ENCODE measurements at places on chromosomes 1 and 21. TPM values are rescaled to one million over a fixed set of nuclear protein-coding genes. Genes with fewer than 3 reads are reported as not detected.

GRCh38 chr1:206467915-206468314, 2.4 kb upstream of the IKBKE start:
- H3K27me3 ChIP-seq, result no peaks in the 10 kb centered on the region
- H3K36me3 ChIP-seq, result no peaks in the 10 kb centered on the region
- no peak overlapping the region for H3K27ac ChIP-seq
- DNase-seq, result no peak

The OR2T2 gene
- polyA plus RNA-seq, result not detected

GRCh38 chr1:18266391-18266790, 158.8 kb downstream of the IGSF21 start:
- no peak overlapping the region for H3K4me3 ChIP-seq

The GCSAML gene
- not detected for polyA plus RNA-seq

DNA sequence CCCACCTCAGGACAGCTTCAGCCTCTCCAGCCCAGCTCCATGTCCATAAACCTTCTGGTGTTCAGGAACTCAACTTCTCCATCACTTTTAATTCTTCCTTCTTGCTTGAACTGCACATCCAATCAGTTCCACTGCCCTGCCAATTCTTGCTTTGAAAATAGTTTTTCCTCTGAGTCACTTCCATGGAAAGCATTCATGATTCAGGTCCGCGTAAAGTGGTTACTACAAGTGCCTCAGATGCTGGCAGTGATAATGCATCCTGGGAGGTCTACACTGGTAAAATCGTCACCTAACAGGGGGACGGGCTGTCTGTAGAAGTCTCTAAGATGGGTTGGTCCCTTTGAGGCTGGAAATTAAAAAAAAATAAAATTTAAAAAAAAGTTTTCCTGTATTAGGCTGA, 25.9 kb upstream of the RCAN1 start:
- DNase-seq, result peak; percentile 92
- no peak overlapping the region for H3K4me3 ChIP-seq
- H3K27me3 ChIP-seq, result peaks cover 14% of the 10 kb centered on the region
- no peak overlapping the region for H3K27ac ChIP-seq
- H3K4me1 ChIP-seq, result peaks cover 15% of the 10 kb centered on the region
- H3K36me3 ChIP-seq, result no peaks in the 10 kb centered on the region

DNA sequence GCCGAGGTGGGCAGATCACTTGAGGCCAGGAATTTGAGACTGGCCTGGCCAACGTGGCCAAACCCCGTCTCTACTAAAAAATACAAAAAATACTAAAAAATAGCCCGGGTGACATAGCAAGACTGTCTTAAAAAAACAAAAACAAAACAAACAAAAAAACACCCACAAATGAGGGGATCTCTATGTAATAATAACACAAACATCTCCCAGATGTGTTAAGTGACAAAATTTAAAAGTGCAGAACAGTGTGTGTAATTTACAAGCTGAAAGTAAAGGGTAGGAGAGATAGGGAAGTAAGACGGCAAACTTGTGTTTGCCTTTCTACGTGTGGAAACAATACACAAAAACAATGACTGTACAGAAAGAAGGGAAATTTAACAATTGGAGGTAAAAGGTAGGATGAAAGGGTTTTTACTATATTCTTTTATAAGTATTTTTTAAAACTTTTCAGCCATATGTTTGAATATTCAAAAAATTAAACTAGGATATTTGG, 36.3 kb downstream of the ARID4B start:
- H3K27ac ChIP-seq, result no peak overlapping the region
- DNase-seq, result no peak
- no peaks in the 10 kb centered on the region for H3K27me3 ChIP-seq

The LRRC3 gene
- polyA plus RNA-seq, result 0.28 TPM

GRCh38 chr1:241181471-241181870, 175.5 kb downstream of the RGS7 start:
- H3K36me3 ChIP-seq, result no peaks in the 10 kb centered on the region
- no peaks in the 10 kb centered on the region for H3K27me3 ChIP-seq
- no peak overlapping the region for H3K4me3 ChIP-seq

DNA sequence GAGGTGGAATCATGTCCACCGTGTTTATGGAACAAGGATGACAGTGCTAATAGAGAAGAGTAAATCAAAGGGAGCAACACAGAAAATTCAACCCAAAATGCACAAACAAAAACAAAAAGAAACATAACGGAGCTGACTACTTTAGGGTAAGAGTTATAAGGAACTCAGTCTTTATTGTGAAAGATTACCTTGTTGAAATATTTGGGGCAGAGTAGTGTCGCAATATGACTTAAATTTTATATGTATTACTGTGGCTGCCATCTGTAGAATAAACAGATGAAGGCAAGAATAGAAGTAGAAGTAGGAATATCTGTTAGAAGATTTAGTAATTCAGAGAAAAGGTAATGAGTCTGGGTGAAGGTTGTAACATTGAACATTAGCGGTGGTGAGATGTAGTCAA, 913.9 kb downstream of the BRINP3 start:
- no peaks in the 10 kb centered on the region for H3K4me1 ChIP-seq
- no peaks in the 10 kb centered on the region for H3K36me3 ChIP-seq
- H3K27ac ChIP-seq, result no peak overlapping the region

The LRRN2 gene
- polyA plus RNA-seq, result not detected

DNA sequence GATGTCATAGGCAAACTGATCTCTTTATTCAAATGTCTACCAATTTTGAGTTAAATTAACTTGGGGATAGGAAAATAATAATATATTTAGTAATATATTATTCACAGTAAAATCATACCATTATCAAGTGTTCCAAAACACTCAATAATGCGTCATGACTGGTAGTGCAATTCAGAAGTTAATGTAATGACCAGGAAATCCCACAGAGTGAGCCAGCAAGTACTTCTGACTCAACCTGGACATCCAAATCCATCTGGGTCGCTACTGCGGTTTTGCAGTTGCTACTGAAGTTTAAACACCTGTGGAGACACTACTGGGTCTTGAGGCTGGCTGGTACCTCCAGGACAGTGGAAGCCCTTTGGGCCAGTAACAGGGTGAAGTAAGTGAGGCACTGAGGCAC, 44.8 kb downstream of the DPYD start:
- H3K36me3 ChIP-seq, result peaks cover 12% of the 10 kb centered on the region
- no peak overlapping the region for H3K27ac ChIP-seq
- DNase-seq, result peak; percentile 32
- no peak overlapping the region for H3K4me3 ChIP-seq
- H3K27me3 ChIP-seq, result no peaks in the 10 kb centered on the region

DNA sequence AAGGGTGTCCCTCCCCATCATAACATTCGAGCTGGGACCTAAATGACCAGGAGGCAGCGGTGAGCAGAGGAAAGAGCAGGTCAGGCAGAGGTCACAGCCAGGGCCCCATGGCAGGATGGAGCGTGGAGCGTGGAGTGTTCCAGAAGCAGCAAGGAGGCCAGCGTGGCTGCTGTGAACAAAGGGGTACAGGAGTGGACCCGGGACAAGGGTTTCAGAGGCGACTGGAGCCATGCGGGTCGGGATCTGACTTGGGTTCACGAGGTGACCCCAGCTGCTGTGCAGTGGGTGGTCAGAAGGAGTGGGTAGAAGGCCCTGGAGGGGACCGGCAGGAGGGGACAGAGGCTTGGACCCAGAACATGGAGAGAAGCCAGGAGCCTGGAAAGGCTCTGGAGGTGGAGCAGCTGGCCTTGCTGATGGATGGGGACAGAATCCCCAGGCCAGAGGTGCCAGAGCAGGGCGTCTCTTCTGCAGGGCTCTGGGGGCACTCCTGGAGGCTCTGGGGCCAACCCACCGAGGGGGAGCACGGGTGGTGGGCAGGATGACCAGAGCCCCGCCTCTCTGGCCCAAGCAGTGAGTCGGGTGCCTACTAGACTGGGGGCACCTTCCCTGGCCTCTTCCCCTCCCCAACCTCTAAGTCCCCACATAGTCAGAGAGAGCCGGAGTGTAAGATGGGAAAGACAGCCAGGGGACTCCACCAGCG, 2.3 kb downstream of the CHD5 start:
- no peaks in the 10 kb centered on the region for H3K36me3 ChIP-seq
- no peaks in the 10 kb centered on the region for H3K4me1 ChIP-seq
- DNase-seq, result no peak
- no peak overlapping the region for H3K4me3 ChIP-seq

DNA sequence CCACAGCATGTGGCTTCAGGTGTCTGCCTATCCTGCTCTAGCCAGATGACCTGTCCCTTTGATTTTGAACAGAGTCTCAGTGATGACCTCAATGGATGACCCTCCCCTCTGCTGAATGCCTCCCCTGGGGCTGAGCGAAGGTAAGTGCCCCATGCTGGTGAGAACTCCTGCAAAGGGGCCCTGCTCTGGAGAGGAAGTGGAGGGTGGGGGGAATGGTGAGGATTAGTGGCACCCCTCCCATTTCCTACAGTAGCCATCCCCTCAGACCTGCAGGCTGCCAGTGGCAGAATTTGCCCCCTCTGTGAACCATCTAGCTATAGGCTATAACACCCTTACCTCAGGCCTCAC, 3.7 kb upstream of the PMVK start:
- no peak for DNase-seq
- no peak overlapping the region for H3K27ac ChIP-seq
- no peaks in the 10 kb centered on the region for H3K36me3 ChIP-seq
- peaks cover 14% of the 10 kb centered on the region for H3K4me1 ChIP-seq
- H3K4me3 ChIP-seq, result no peak overlapping the region
- H3K27me3 ChIP-seq, result no peaks in the 10 kb centered on the region

The CGN gene
- 0.06 TPM for polyA plus RNA-seq

The APOBEC4 gene
- polyA plus RNA-seq, result not detected

DNA sequence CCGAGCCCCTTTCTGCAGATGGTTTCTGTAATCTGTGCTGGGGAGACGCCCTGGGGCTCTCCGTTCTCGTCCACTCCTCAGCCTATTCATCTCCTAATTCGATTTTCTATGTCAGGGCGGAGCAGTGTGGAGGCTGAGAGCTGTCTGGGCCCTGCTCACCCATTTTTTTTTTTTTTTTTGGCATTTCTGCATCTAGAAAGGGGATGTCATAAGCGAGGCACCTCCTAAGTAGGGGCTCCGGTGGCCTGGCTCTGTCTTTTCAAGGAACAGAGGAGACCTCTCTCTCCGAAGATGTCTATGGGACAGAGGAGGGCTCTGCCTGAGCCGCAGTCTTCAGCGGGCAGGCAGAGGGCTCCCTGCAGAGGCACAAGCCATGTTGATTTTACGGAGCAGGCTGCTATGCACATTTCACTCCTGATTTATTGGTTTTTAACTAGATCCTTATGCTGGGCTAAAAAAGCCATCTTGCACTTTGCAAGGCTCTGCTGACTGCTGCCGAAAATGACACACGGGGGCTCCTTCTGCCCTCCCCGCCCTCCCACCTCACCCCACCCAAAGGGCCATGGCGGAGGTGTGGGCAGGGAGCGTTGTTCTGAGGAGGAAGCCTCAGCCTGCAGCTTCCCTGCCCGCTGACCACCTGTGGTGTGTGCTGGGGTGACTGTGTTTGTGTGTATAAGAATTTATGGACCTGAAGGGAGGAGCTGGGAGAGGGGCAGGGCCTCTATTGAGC, 71.0 kb downstream of the FOXD2 start:
- DNase-seq, result peak; percentile 21
- H3K36me3 ChIP-seq, result no peaks in the 10 kb centered on the region
- H3K27ac ChIP-seq, result no peak overlapping the region

DNA sequence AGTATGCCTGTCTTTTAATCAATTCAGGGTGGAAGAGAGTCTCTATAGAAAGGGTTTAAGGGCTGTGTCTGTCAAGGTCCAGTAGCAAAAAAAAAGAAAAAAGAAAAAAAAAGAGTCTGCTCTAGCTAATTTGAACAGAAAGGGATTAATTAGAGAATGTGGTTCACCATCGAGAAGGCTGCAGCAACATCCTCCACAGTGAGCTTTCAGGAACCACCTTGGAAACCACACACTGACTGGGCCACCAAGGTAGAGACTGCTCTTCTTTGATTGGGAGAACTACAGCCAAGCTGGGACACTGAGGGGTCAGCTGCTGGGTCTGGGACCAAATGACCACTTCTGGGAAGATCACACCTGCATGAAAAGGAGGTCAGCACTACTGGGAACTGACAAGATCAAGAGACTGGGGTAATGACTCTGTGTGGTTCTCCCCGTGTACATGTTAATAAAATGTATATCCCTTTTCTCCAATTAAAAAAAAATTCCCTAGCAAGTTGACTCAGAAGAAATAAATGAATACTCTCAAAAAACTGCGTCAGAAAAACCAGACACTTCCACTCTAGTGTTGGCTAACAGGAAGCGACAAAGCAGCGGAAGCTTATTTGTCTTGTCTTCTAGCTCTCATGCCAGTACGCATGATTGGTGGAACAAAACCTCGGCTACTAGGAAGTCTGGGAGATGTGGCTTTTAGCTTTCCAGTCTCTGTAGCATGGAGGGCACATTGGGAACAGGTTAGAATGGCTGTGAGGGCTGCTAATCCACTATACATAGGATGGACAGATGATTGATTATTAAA, 60.0 kb upstream of the IVNS1ABP start:
- DNase-seq, result peak; percentile 43
- H3K27ac ChIP-seq, result no peak overlapping the region
- H3K36me3 ChIP-seq, result no peaks in the 10 kb centered on the region
- H3K4me3 ChIP-seq, result no peak overlapping the region
- no peaks in the 10 kb centered on the region for H3K27me3 ChIP-seq

The ZNF648 gene
- polyA plus RNA-seq, result not detected

- peaks cover 4% of the 10 kb centered on the region for H3K4me1 ChIP-seq
- peak; percentile 82 for DNase-seq
- H3K36me3 ChIP-seq, result no peaks in the 10 kb centered on the region
- no peak overlapping the region for H3K27ac ChIP-seq
- no peaks in the 10 kb centered on the region for H3K27me3 ChIP-seq
Observed at GRCh38 chr1:204363335-204364114, 3.8 kb upstream of the PLEKHA6 start.

The CELF3 gene
- not detected for polyA plus RNA-seq

The TFF2 gene
- polyA plus RNA-seq, result not detected

All from GM23248 (cell line).